ENCODE measurements at places on chromosomes 1 and 21. TPM values are rescaled to one million over a fixed set of nuclear protein-coding genes. Genes with fewer than 3 reads are reported as not detected.

UQCRHL gene
- 2.8 TPM for polyA plus RNA-seq

- no peak for DNase-seq
Measured at GRCh38 chr1:117093870-117094621, 27.5 kb downstream of the TRIM45 start.

CACNA1S gene
- 0.08 TPM for polyA plus RNA-seq

DNA sequence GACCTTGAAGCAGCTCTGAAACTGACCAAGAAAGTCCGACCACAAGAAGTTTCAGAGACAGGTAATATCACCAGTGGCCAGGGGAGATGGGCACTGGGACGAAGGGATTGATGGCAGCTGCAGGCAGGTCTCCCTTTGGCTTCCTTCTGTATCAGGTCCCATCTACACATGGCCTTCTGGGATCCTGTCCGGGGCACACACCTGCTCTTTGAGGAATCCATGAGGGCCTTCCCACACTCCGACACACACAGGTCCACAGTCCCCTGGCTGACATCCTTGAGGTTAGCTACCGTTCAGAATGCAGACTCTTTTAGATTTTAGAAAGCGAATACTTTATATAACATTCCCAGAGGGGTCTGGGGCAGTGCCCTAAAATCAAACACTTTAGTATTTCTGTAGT lies 26.5 kb upstream of the TMEM125 start:
- no peak for DNase-seq

GRCh38 chr1:40936931-40937339 lies 42.6 kb upstream of the CTPS1 start:
- no peak for DNase-seq

APCS gene
- polyA plus RNA-seq = not detected

OR2T6 gene
- polyA plus RNA-seq = not detected

DNA sequence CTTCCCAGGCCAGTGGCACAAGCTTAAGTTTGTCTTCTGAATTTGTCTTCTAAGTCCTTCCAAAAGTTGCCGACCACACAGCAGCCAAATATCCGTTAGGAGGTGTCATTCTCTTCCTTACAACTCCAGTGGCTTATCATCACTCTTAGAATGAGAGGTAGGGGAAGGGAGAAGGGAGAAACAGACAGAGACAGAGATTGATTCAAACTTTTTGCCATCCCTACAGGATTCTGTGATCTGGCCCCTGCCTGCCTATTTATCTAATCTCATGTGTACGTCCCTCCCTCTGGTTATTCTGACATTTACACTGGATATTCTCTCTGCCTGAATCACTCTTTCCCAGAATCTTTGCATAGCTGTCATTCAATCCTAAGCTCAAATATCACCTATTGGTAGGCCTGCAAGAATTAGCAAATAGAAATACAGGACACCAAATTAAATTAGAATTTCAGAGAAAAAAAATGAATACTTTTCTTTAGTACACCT lies 488 bp upstream of the GNL2 start:
- no peak for DNase-seq

SPRR2G gene
- not detected for polyA plus RNA-seq

DNA sequence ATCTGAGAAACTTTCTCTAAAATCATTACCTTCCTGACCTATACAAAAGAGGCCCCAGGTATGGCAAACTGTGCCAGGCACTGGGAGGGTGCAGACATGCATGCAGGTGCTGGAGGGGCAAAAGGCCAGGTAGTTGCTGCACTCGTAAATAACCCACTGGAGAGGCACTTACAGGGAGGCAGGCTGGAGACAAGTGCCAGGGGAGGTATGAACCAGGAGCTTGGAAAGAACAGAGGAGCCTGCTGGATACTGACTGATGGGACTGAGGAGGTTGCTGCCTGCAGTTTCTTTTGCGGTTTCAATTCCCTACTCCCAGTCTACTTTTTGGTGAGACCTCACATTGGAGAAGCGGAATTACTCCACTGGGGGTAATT lies 113.9 kb downstream of the DSCAM start:
- DNase-seq = no peak

- no peak for DNase-seq
Measured at GRCh38 chr1:101310506-101310905, 73.7 kb downstream of the S1PR1 start.

HES2 gene
- polyA plus RNA-seq = 0.24 TPM

DNA sequence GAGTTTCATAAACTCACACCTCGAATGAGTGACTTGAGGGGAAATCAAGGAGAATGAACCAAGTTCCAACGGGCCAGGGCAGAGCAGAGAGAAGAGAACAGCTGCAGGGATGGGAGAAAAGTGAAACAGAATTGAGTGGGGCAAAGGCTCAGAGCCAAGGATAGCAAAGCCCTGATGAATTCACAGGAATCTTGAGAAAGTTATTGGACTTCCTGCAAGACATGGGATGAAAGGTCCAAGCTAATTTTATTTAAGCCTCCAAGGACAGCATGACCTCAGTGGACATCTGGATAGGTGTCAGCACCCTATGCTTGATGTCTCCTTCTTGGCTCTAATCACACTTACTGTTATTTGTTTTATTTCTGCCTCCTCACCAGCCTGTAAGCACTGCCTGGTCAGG lies 43.0 kb upstream of the RAVER2 start:
- no peak for DNase-seq

DNA sequence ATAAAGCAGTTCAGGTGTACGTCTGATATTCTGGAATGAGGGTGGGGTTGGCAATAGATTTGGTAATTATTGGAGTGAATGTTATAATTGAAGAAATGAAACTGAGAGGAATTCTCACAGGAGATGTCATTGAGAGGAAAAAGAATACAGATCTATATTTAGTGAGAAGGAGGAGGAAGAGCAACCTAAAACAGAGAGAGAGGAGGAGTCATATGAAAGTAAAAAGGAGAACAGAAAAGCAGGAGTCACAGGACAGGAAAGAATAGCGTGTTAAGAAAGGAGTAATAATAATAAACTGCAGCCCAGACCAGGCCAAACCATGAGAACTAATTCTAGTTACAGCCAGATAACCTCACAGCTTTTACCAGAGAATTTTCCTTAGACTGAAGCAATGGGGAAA lies 62.7 kb upstream of the MROH9 start:
- no peak for DNase-seq

GRCh38 chr1:209937996-209938959 lies at the start of gene SYT14:
Gene SYT14 (plus strand): TSS chr1:209938217. CDS start chr1:209938265, 48 bp downstream.
- DNase-seq = no peak

DNA sequence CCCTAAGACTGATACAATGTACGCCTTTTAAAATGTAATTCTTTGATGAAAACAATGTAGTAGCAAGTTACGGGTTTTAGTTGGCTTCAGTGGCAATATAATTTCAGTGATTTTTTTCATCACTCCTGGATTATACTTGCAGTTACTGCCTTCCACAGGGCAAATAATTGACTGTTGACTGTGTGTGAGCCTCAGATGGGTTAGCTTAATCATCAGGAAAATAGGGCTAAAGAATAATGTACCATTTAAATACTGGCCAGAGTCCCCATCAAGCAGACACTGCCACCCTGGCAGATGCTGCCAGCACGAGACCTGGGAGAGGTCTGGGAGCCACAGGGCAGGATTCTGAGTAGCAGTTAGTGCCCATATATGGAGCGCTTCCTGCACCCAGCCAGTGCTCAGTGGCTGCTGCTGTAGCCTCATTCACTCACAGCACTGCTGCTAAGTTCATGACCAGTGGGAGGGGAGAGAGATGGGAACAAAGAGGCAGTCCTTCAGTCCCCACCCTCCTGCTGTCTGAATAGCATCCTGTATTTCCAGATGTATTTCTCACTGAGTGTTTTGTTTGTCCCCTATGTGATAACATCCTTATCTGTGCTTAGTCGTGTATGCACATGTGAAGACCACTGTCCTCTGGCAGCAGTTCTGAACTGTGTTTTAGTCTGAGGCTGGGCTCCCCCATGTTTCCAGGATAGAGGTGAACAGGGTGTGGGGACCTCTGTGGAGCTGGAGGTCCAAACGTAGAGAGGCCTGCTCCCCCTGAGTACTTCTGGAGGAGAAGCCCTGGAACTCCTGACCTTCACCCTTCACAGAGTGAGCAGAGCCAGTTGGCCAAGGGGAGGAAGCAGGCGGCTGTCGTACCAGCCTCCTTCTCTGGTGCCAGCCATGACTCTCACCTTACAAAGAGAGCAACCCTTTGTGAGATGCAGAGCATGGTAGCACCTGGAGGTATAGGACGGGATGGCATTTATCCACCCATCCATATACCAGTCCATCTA lies 80.4 kb downstream of the ADARB1 start:
- DNase-seq = no peak

GRCh38 chr1:63148825-63149645 lies 173.3 kb upstream of the FOXD3 start:
- DNase-seq = no peak

DENND2C gene
- polyA plus RNA-seq = 4.3 TPM

ASCL5 gene
- 0.17 TPM for polyA plus RNA-seq

PLPP3 gene
- 120 TPM for polyA plus RNA-seq

VWA1 gene
- polyA plus RNA-seq = 77.2 TPM

GRCh38 chr1:16165073-16165364 lies 9.2 kb upstream of the EPHA2 start:
- no peak for DNase-seq

GRCh38 chr21:17854745-17855144 lies 35.6 kb upstream of the C21orf91 start:
- DNase-seq = no peak

DNA sequence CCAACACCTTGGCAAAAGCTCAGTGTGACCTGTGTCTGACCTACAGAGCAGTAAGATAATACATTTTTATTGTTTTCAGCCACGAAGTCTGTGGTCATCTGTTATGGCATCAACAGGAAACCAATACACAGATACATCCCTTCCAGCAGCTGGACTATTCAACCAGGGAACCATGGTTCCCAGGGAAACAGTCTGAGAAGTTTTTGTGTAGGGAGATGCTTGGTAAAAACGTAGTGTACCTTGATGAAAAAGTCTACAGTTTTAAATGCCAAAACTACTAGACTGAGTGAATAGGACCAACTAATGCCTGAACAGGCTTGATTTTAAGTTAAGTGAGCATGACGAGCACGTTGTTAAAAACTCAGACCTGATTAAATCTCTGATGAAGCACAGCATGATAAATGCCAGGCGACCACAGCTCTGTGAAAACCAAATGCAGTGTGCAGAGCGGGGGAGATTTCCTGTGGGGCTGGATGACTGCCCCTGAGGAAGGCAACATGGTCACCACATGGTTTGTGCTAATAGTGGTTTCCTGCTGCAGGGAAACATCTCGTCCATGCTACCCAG lies 228.9 kb downstream of the TNR start:
- no peak for DNase-seq

SPATA21 gene
- 0.33 TPM for polyA plus RNA-seq

DNA sequence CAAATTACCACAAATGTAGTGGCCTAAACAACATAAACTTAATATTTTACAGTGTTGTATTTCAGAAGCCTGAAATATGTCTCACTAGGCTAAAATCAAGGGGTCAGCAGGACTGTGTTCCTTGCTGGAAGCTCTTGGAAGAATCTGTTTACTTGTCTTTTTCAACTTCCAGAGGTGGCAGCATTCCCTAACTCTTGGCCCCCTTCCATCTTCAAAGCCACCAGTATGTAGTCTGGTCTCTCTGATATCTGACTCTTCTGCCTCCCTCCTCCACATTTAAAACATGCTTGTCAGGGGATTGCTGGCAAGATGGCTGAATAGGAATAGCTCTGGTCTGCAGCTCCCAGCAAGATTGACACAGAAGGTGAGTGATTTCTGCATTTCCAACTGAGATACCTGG lies 567.5 kb downstream of the PLA2G4A start:
- no peak for DNase-seq

DNA sequence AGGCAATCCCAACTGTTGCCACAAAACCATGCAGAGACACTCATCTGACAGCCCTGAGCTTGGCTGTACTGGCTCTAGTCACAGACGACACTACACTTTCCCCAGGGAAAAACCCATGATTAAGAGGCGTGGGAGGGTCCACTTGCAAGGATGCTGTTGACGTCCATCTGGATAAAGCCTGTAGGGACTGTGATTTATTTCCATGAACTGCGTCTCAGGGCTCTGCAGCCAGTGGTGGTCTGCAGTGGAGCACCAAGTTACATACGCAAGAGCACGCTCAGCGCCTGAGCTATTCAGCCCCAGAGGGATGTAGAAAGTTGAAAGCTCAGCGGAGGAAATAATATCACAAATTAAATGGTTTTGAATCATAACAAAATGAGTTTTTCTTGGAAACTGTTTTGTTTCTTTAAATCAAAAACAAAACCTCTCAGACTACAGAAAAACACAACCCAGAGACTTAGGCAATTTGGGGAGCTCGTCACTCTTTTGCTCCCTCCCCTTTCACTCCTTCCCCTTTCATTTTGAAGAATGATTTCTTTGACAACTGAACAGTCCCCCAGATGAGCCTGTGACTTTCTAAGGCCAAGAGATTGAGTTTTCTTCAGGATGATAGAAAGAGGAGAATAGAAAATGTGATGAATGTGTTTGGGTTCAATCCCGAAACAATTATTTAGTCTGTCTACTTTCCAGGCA lies 71.2 kb downstream of the NGF start:
- DNase-seq = no peak

NCMAP gene
- 4.3 TPM for polyA plus RNA-seq

CTNNBIP1 gene
- 42.5 TPM for polyA plus RNA-seq

DNA sequence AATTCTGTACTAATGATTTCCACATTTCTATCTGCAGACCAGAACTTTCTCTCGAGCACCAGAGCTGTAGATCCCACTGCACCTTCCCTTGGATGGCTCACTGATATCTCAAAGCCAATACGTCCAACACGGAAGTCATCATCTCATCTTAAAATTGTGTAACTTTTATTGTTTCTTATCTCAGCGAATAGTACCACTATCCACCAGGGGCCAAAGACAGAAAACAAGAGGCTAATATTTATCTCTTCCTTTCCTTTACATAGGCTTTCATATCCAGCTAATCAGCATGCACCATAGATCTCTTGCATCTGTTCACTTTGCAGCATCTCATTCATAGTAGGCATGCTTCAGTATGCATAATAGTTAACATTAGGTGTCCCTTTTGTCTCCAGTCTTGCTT lies 303.6 kb downstream of the PTPRC start:
- DNase-seq = no peak

DNA sequence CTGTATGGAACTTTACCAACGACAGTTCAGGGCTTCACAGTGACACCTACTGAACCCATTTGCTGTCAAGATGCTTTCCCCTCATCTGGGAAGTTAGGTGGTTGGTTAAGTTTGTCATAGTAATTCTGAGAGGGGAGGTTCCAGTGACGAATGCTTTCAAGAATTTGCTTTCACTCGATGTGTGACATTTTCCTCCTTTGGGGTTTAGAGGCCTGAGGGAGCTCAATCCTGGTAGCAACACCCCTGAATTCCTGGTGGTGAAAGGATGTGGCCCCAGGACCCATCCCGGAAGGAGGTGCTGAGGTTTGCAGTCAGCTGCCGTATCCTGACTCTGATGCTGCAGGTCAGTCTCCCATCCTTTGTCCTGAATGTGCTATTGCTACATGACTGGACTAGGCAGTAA lies 2.8 kb downstream of the PIGV start:
- DNase-seq = no peak

- no peak for DNase-seq
Measured at GRCh38 chr1:12383001-12383400, 153.2 kb downstream of the VPS13D start.

AGMAT gene
- polyA plus RNA-seq = 0.39 TPM

NUP210L gene
- polyA plus RNA-seq = 0.18 TPM

GRCh38 chr1:210696709-210697108 lies 368.0 kb downstream of the HHAT start:
- DNase-seq = no peak

SLC6A17 gene
- polyA plus RNA-seq = 0.04 TPM
